Central memory CD8-positive, alpha-beta T cell (primary cell): ENCODE measurements at places on chromosomes 13 and 19.

DNA sequence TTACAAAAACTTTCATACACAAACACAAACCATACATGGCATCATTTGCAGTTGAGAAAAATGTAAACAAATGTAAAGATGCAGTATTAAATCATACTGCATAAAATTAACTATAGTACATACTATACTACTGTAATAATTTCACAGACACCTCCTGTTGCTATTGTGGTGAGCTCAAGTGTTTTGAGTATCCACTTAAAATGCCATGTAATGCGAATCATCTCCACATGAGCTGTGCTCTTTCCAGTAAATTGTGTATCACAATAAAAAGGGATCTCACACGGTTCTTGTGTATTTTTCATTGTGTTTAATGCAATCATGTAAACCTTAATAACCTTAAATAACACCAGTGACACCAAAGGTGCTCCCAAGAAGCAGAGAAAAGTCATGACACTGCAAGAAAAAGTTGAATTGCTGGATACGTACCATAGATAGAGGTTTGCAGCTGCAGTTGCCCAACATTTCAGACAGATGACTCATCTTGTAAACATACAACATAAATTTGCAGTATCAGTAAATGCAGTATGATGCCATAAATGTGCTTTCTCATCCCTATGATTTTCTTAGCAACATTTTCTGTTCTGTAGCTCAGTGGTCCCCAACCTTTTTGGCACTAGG is 166.6 kb downstream of the RAP2A start:
- DNase-seq: no peak

GRCh38 chr13:26583662-26584061 is 26.2 kb downstream of the WASF3 start:
- no peak for DNase-seq

- no peak for DNase-seq
Measured at GRCh38 chr13:23074075-23074828, 106.5 kb upstream of the SGCG start.

DNA sequence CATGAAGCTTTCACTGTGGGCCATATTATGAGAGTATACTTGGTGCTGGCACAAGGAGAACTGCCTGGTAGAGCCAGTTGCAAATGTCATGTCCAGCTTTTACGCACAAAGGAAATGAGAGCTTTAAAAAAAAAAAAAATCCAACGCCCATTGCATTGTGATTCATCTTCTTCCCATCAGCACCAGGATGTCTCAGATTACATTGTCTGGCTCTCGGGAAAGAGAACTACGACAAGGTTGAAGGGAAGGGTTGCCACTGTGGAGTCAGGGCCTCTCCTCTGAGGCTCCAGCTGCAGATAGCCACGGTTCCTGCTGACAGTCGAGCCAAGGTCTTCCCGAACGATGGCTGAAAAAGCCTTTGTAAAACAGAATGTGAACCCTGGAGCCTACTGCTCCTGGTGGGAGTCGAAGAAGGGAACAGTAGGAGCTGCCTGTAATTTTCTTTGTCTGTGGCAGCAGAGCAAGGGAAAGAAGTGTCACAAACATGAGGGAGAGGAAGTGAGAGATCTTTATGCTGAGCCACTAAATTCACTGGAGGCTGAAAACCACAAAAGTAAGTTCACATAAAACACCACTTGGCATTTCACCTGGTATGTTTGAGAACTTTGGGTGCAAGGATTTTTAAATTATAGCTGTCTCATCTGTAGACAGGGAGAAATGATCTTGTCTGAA is 704.7 kb downstream of the DIAPH3 start:
- DNase-seq: no peak

DNA sequence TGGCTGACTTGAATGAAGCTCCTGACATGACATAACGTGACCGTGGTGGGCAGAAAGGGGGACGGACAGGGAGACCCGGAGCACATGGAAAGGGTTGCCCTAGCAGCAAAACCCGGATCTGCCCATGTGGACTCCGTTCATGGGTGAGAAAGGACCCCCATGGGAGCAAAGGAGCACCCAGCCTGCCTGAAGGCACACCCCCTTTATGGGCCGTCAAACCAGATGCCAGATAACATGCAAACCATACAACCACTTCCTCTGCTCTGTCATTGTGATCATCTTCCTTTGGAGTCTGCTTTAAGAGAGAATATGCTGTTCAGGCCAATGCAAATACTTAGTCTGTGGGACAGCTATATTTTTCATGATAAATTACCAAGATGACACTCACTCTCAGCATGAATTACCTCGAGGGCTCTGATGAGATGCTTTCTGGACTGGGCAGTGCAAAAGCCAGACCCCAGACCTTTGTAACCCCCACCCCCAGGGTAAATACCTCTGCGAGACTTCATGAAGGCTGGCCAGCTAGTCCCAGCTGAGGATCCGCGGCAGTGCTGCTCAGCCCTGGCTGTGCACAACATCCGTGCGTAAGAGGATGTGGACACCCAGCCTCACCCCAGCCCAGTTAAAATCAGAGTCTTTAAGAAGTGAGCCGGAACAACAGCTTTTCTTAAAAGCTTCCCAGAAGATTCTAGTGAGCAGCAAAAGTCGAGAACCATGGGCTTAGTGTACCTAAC is 126.6 kb downstream of the USP12 start:
- no peak for DNase-seq

GRCh38 chr19:29668746-29669609 is 3.7 kb downstream of the PLEKHF1 start:
- no peak for DNase-seq

GRCh38 chr13:74153316-74153715 is 19.1 kb upstream of the KLF12 start:
- DNase-seq: no peak

GRCh38 chr13:113430378-113431110 is 22.7 kb downstream of the ADPRHL1 start:
- no peak for DNase-seq

GRCh38 chr13:69955271-69955670 is 152.4 kb upstream of the ATXN8OS start:
- no peak for DNase-seq

- DNase-seq: no peak
Measured at GRCh38 chr13:62524061-62524460, 1108.4 kb upstream of the PCDH20 start.
